DMS79 (cell line): ENCODE measurements at places on chromosomes 2 and 18.

- DNase-seq = peak; percentile 48
Observed at GRCh38 chr2:38095996-38096861, 20.3 kb upstream of the CYP1B1 start.

DNA sequence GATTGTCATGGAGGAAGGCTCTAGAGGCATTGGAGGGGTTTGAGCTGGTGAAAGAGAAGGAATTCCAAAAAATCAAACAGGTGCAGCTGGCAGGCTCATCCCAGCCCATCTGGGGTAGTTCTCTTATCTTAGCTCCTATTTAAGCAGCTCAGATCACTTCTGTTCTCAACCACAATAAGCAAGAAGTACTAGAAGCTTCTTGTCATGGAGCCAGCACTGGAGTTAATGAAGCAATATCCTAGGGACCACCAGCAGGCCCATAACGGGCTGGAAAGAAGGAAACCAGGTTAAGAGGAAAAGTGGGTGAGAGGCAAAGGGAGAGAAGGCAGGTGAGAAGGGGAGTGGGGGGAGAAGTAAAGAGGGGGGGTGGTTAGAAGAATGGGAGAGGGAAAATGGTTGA, 100.7 kb upstream of the ZFP36L2 start:
- peak; percentile 25 for DNase-seq

DNA sequence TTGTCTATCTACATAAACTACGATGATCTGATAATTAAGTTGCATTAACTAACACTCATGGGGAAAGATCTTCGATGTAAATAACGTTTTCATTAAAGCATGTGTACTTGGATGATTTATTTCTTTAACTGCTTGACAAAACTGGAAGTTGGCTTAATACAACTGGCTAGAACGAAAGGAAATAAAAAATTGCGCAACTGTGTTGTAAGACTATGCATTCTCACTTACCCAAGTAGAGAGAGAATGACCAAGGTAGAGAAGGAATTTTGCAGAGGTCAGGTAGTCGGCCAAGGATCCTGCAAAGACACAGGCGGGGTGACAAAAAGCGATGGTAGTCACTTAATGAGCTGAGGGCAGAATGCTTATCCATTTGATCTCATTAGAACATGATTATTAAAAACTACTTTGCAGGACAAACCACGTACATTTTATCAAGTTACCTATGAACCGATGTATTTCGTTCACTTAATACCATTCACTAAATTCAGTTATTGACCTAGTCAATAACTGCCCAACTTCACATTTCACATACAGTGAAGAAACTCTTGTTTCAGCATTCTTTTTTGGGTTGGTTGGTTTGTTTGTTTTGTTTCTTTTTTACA, 900 bp downstream of the SLC40A1 start:
- DNase-seq = no peak

DNA sequence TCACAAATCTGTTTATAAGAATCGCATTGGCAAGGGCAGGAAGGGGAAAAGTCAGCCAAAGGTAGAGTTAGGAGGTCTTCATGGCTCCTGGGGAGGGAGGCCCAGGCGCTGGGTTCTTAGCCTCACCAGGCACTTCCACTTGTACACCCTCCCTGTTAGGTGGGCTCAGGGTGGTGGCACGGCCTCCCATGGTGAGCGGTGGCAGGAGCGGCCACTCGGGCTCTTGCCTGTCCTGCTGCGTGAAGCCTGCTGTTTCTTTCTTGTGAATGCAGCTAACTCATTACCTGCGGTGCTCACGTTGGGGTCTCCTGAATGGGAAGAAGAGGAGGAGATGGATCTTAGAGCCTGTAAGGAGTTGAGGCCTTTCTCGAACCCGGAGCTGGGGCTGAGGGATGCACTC, 40.8 kb downstream of the TOGARAM2 start:
- no peak for DNase-seq

DNA sequence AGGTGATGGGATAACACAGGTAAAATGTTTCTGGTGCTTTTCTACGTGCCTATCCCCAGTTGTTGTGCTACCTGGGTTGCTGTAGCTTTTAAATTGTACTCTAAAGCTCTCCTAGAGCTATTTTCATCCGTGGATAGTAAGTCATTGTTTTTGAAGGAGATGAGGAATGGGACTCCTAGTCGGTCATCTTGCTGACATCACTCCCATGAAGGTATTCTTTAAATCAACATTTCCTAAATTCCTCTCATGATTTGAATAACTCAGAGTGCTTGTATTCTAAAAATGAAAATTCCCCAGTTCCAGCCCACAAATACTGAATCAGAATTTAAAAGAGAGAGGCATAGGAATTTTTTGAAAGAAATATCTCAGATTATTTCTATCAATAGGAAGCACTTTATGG, 44.3 kb downstream of the CCDC148 start:
- DNase-seq = no peak

DNA sequence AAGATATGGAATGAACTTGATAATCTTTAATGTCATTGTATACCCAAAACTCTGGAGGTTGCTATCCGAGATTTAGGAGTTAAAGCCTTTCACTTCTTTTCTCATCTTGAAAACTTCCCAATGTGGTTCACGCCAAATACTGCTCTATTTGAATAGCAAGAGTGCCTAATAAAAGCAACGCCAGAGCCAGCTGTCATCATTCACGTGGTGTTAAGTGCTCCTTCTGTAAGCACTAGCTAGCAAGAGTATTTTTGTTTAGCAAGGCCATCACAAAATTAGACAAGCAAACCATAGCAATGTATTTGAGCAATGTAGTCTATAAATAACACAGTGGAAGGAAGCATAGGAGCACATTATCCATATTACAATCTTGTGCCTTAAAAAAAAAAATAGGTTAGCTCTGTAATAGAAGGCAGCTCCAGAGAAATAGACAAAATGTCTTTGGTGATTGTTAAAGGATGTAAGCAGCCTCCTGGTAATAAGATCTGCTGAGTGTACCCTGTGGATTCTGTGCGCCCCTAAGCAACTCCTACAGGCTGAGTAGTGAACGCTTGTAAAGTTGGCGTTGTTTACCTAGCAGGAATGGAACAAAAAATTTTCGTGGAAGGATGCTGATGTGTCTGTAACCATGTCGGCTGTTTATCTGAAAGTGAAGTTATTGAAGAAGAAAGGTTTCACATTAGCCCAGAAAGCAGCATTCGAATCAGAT, 518.0 kb downstream of the CNTNAP5 start:
- peak; percentile 90 for DNase-seq
